ENCODE measurements at places on chromosomes 1 and 21. TPM values are rescaled to one million over a fixed set of nuclear protein-coding genes. Genes with fewer than 3 reads are reported as not detected.

DNA sequence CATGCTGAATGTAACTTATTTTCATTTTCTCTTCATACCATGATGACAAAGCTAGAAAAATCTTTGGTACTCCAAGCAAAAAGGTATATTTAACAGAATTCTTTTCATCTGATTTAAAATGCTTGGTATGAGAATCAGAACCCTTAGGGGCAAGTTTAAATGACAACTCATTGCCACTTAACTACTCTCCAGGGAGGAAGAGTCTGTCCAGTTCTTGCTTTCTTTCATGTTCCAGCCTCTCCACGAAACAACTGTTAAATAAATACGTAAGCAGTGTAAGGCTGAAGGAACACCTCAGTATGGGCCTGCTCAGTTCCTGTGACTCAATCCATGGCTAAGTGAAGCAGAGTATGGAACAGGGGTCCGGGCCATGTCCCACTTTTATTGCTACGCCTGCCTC lies 1.6 kb downstream of the LCE2A start:
- no peak for DNase-seq

DNA sequence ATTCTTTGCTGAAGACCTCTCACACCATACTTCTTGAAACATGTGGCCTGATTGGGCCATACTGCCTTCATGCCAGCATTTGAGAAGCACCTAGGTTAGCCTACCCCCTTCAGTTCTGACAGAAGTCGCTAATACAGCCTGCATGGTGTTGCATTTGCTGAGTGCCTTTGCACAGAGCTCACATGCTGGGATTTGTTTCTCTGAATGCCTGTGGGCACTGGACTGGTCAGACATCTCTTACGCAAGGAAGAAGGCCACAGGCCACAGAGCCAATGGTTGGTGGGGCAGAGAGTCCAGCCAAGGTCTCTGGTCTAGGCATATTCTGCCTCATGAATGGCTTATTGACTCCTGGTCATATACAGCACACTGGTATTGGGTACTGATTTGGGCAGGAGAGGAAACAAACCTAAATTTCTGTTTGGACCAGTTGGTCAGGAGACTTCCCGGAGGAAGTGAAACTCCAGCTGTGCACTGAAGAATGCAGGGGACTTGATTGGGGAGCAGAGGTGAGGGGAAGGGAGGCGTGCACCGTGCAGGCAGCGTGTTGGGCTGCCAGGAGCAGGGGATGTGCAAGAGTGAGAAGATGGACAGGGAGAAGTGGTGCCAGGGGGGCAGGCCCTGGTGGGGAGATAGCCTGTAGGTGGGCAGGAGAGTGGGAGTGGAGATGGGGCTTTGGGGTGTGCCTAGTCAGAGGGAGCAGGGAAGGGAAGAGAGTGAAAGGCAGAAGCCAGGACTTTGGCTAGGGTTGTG lies 18.1 kb downstream of the URB2 start:
- no peak for DNase-seq

DNA sequence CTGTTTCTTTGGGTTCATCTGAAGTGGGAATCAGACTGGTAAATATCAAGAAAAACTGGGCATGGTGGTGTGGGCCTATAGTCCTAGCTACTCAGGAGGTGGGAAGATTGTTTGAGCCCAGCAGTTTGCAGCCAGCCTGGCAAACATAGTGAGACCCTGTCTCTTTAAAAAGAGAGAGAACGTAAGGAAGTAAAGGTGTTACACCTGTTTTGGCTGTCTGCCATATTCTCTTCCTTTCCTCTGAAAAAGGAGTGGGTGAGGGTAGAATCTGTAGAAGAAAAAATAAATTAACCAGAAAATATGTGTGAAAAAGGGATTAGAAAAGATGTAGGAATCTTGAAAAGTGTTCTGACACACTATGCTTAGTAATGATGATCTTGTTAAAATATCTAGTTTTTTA lies 20.0 kb downstream of the AHCYL1 start:
- no peak for DNase-seq

DNA sequence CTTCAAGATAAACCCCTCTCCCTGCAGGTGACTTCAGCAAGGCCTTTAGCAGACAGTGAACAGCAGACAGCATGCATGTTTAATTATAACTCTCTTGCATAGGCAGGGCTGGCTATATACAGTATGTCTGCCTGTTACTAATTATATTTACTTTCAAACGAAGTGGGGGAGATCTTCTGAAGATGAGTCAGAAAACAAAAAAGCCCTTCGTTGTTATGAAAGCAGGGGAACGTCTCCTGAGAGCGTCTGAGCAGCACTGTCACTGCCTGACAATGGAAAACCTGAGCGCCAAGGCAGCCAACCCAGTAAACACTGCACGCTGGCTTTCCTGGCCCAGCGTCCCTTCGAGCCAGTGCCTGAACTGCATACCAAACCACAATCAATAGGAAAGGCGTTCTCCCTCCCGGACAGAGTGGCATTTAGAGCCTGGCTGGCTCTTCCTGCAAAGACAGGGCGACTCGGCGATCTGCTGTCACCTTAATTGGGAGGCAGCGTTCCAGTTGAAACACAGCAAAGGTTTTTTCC lies 54.1 kb downstream of the TOMM20 start:
- no peak for DNase-seq

GRCh38 chr1:25109531-25109951 lies 122.8 kb downstream of the SYF2 start:
- DNase-seq: no peak

- no peak for DNase-seq
Measured at GRCh38 chr1:17075470-17076255, 21.8 kb upstream of the SDHB start.

DNA sequence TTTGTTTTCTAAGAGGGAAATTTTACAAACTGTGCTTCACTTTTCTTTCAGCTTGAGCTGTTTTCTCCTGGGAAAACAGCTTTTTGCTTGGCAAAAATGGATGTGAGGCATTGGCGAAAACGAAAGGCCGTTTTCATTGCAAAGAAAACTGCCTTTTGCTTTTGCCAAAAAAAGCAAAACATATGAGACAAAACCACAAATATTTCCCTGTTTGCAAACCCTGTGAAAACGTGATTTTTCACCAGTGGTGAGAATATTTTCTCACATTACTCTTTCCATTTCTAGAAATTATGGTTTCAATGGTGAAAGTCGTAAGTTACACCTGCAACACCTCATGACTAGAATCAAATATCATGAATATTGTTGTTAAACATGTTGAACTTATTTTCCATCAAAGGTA lies 74.0 kb upstream of the ZBTB18 start:
- no peak for DNase-seq

DNA sequence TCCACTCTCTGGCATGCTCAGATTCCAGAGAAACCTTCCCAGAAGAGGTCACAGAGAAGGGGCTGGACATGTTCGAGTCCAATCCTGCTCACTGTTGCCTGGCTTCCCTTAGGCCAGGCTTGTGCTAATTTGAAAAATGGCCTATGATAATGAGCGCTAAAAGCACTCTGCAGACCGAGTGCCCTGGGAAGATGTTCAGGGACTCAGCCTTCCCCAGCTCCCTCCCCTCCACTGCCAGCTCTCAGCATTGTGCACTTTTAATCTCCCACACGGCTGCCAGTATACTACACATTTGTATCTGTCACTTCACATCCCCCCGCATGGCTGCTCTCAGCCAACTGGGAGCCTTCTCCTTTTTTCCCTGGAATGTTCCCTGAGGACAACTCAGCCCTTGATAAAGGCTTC lies 24.1 kb downstream of the FAM163A start:
- no peak for DNase-seq

DNA sequence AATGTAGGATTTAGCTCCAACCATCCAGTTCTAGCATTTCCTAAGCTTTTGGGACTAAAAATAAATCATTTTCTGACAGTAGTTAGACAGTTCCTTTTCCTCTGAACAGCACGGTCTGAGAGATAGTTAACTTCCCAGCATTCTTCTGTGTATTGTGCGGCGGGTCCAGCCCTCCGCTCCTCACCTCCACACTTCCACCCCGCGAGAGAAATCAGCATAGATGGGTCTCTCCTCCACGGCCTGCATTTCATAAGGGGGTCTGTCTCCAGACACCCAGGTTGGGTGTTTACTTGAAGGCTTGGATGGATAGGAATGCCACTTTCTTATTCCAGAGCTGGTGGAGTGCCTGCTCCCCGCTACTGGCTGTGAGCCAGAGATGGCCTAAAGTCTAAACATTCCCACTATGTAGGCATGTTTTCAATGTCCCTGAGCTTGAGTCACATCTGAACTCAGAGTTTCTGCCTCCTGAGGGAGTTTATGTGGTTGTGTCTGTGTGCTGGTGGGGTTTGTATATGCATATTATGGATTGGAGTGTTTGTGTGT lies 38.0 kb upstream of the PPP2R5A start:
- DNase-seq: no peak

GRCh38 chr1:204147406-204148383 lies 4.1 kb downstream of the ETNK2 start:
- DNase-seq: no peak

DNA sequence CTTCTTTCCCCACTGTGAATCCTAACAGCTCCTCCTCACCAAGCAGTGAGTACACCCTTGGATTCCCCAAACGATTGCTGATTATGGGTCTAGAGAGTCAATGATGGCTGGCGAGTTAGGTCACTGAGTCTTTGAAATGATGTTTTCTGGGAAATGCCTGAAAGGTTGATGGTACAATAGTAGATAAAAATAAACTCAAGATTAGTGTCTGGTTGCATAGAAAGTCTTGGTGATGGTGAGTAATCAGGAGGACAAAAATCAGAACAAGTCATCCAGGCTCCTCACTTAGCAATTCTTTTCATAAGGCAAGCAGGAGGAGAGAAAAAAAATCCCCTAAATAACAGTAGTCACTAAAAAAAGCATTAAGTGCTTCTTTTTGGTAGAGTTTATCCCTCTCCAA lies 22.6 kb downstream of the HLX start:
- no peak for DNase-seq

DNA sequence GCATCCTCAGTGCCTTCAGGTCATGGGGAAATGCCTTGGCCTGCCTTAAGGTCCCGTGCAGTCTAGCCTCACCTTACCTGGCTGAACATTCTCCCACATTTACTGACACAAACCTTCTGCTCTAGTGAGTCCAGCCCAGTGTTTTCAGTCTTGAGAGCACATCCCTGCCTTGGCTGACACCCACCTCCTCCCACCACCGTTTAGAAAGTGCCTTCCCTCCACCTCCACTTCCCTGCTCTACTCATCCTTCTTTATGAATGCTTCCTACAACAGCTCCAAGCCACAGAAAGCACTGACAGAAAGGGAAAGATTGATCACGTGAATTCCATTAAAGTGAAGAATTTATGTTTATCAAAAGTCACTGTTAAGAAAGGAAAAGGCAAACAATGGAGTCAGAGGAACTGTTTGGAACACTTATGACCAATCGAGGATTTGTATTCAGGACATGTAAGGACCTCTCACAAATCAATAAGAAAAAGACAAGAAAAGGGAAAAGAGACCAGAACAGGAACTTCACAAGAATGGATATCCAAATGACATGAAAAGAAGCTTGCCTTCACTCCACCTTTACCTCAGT lies 59.8 kb downstream of the DDR2 start:
- no peak for DNase-seq

GRCh38 chr1:95641386-95641785 lies 407.4 kb downstream of the RWDD3 start:
- DNase-seq: no peak

GRCh38 chr21:41925767-41926116 lies 28.1 kb downstream of the C2CD2 start:
- DNase-seq: no peak

GRCh38 chr1:220370041-220370700 lies 97.9 kb upstream of the RAB3GAP2 start:
- DNase-seq: no peak

GRCh38 chr1:13487957-13488356 lies 25.8 kb downstream of the LRRC38 start:
- no peak for DNase-seq

The RNU1-3 gene
- total RNA-seq: under 0.01 TPM

The GBP4 gene
- total RNA-seq: 5.6 TPM

The PCNX2 gene
- total RNA-seq: 16.6 TPM

The HCRTR1 gene
- total RNA-seq: not detected

The UTS2 gene
- total RNA-seq: 0.65 TPM

The CYP4Z1 gene
- 14.0 TPM for total RNA-seq

The CRYBG2 gene
- not detected for total RNA-seq

The HFM1 gene
- 1.7 TPM for total RNA-seq

The RYR2 gene
- total RNA-seq: 1.3 TPM

The CDK11B gene
- 25.3 TPM for total RNA-seq

The ATAD3B gene
- 11.8 TPM for total RNA-seq

Data from omental fat pad (tissue), 4 donors.